Liver (tissue), 10 donors: ENCODE measurements at places on chromosomes 6 and 20.
A peak's percentile ranks its signal among the peaks of the same experiment; 100 is the strongest.

DNA sequence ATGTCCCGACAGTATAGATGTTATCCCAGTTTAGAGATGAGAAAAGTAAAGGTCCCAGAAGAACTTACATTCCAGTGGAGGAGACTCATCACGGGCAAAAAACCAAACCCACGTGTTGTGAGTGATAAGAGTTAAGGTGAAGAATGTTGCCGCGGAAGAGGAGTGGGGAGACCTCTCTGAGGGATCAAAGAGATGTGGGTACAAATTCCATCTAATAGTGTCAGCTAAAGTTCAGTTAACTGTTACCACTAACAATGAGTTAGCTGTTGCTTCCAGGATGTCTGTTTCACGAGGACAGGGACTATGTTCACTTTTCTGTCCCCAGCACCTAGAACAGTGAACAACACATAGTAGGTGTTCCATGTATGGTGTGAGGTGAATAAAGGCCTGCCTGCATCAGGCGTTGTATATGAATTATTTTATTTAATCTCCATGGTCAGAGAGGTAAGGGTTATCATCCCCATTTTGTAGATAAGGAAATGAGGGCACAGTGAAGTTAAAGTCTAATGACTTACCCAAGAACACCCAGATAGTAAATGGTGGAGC, 39.8 kb upstream of the RSPO4 start:
- DNase-seq = no peak

- DNase-seq = peak; percentile 55
Observed at GRCh38 chr20:57391439-57392301, 474 bp downstream of the RBM38 start.

- DNase-seq = no peak
Observed at GRCh38 chr6:157614026-157614568, 208.9 kb upstream of the SNX9 start.

DNA sequence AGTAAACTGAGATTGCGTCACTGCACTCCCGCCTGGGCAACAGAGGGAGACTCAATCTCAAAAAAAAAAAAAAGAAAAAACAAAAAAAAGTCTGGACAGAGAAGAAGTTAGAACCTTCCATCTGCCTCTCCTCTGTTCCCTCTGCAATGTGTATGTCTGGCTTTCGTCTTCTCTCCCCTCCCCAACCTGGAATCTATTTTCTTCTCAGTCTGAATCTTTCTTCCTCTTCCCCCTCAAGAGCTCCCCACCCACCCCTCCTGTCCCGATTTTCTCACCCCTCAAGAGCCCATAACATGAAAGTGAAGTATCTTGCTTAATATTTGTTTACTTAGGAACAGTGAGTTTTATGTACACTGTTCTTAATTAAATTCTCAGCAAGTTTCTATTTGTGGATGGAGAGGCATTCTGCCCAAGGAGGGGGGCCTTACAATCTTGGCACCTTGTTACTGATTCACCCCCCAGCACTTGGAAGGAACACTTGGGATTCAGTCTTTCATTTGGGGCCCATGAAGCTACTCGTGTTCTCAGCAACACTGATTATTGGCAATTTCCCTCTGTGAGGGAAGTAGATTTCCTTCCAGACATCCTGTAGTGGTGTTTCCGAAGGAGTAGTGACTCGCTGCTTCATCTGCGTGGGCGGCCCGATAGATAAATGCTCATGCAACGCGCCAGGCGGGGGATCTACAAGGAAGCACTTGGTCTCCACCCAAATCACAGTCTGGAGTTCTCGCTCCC, 69.3 kb upstream of the SRSF6 start:
- DNase-seq = no peak

DNA sequence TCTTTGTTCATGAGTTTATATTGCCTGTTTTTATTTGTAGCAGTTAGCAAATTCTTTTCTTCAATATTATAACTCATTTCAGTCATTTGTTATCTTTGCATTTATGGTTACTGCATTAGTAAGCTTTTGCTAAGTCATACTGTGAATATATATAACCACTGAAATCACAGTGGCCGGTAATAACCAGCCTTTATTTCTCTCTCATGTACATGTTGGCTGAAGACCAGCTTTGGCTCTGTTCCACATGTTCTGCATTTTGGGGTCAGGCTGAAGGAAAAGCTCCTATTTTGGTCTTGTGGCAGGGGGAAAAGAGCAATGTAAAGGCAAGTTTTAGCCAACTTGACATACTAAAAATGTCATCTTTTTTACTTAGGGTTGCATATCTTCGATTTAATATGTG, 276.3 kb downstream of the BCKDHB start:
- no peak for DNase-seq

DNA sequence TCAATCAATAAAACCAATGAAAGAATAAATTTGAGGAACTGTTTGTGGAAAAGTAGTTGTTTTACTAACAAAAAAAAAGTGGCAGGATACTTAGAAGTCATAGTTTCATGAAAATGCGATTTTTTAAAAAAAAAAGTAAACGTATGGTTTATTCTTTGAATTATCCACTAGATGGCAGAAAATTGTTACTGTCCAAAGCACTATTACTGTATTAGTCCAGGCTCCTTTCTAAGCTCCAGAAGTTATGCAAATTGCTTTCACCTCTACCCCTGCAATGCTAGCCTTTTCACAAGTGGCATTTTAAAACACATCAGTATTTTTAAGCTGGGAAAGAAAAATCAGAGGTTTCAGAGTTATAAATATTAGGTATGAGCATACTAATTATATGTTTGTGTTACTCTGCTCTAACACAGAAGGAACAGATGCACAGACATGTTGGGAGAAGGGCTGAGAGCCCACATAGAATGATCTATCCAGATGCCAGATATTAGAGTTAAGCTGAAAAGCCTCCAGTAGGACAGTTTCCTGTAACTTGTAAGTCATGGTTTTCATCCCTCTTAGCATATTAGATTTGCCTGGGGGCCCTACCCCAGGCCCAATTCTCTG, 63.9 kb downstream of the FHL5 start:
- no peak for DNase-seq

DNA sequence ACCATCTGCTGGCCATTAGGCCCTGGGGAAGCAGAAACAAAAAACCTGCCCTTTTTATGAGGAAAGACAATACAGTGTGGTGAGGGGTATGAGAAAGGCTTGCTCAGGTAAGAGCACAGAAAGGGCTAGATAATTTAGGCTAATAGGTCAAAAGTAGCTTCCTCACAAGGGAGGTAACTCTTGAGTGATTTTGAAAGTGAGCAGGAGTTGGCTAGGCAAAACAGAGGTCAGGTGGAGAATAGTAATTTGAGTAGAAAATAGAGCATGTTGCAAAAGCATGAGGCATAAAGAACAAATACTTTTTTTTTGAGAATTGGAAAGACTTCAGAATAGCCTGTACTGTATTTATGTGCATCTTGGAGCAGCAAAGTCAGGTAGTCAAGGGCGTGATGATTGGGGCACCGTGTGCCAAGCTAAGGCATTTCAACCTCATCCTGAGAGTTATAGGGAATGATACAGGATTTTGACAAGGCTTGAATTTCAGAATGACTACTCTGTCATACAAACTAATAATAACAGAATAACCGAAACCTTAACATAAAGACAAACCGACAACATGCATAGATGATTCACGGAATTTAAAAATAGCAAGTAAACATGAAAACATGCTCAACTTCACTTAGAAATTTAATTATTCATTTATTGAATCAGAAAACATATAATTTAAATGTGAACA, 123.0 kb upstream of the ENPP5 start:
- no peak for DNase-seq

GRCh38 chr6:166997768-166998255, 1.4 kb upstream of the CEP43 start:
- peak; percentile 49 for DNase-seq

GRCh38 chr6:154579485-154579884, 69.0 kb upstream of the CNKSR3 start:
- no peak for DNase-seq

DNA sequence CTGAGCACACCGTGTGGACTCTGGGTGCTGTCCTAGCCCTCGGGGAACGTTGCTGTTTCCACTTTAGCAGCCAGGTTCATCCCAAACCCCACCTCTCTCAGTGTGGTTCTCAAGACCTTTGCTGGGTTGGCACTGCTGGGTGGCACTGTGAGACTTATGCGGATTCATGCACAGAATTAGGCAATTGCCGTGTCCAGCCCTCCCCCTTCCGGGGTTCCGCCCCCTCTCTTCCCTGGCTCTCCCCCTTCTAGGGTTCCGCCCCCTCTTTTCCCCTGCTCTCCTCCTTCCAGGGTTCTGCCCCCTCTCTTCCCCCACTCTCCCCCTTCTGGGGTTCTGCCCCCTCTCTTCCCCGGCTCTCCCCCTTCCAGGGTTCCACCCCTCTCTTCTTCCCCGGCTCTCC, 39.8 kb upstream of the SLCO4A1 start:
- DNase-seq = no peak

DNA sequence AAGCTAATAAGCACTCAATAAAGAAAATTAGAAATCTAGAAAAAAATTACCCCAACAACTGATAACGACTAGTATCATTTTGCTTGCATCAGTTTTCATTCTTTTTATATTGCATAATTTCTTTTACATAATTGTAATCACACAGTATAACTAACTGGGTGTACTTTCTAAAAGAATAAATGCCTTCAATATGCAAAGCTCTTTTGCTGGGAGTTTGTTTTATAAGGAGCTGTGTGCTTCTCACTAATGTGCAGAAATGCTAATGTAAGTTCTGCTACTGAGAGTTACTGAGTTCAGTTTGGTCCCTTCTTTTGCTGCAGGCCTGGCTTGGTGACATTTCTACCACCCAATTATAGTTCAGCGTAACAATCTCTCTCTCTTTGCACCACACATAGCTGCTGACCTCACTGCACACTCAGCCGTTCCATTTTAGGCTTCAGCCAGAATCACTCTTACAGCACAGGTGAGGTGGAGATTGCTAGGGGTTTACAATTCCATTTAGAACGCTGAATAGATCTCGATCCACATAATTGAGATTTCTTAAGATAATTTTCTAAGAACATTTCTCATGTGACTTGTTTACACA, 20.9 kb upstream of the KLHL31 start:
- DNase-seq = no peak

DNA sequence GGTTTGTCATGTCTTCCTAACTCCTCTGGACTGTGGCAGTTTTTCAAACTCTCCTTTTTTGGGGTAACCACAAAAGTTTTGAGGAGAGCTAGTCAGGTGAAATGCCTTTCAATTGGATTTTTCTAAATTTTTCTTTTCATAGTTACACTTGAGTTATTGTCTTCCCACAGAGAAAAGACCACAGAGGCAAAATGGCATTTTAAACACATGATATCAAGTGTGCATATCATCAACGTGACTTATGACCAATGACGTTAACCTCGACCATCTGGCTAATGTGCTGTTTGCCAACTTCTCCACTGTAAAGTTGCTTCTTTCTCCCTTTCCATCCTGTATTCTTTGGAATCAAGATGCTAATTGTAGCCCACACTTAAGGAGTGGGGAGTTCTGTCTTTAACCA, 41.3 kb upstream of the SNAP25 start:
- DNase-seq = no peak

GRCh38 chr6:7904654-7905319, 5.8 kb downstream of the TXNDC5 start:
- DNase-seq = no peak

GRCh38 chr6:73180763-73181619, 44.3 kb downstream of the KHDC1L start:
- DNase-seq = no peak

DNA sequence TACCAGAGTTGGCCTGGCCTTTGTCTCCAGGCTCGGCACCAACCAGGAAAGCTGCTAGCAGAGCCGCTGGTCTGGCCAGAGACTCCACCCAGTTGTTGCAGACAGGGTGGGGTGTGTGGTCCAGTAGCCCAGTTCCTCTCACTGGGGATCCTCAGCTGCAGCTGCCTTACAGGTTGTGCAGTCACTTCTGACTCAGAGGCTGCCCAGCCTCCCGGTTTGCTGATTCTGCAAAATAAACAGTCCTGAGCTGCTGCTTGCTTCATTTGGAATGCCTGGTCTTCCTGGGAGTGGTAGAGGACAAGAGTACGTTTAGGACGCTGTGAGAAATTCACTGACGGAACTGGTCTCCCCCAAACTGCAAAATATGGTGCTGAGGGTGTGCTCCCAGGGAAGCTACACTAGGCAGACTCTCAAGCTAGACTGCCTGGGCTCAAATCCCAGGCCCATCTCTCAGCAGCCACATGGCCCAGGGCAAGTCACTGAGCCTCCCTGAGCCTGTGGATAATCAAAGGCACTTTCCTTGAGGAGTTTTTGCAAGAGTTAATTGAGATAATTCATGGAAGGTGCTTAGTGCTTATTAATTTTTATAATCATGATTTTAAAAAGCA, 246.1 kb downstream of the TFAP2C start:
- no peak for DNase-seq

- no peak for DNase-seq
Observed at GRCh38 chr6:22366214-22366613, 69.4 kb upstream of the PRL start.

GRCh38 chr6:13710552-13711323, 897 bp downstream of the RANBP9 start:
- peak; percentile 69 for DNase-seq

DNA sequence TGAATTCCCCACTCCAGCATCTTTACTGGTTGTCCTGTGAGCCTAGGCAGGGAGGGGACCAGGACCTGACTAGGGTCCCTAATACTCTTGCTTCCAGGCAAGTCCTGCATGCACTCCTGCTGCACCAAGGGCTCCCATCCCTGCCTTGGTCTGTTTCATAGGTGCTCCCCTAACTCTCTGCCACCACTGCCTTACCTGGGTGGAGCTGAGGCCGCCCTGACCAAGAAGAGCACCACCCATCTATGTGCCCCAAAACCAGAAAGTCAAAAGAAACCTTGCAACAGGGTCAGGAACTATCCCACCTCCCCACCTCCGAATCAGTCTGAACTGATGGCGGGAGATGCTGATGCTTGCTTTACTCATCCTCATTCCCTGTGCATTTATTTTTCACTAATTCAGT, 23.6 kb downstream of the HLA-G start:
- no peak for DNase-seq

DNA sequence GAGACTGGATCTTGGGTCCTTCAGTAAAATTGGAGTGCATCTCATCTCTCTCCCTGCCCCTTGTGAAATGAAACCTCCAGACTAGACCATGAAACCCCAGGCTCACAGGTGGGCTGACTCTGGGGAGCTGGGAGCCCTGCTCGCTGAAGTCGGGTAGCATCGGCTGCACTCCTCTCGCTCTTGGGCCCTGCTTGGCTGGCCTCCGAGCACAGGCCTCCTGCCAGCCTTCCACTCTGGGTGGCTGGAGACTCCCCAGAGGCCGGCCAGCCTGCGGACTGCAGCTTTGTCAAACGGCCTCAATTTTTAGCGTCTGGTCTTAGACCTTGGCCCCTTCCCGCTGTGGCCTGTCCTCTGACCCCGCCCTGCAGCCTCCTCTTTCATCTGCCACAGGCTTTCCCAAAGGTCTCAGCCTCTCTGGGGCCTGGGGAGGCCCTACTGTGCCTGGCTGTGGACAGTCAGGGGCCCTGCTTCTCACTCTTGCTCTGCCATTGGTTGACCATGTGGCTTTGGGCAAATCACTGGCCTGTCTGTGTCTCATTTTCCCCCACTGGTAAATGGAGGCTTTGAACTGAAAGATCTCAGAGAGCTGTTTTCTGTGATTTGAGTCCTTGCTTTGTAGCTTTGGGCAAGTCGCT, 45.1 kb downstream of the SRC start:
- no peak for DNase-seq

DNA sequence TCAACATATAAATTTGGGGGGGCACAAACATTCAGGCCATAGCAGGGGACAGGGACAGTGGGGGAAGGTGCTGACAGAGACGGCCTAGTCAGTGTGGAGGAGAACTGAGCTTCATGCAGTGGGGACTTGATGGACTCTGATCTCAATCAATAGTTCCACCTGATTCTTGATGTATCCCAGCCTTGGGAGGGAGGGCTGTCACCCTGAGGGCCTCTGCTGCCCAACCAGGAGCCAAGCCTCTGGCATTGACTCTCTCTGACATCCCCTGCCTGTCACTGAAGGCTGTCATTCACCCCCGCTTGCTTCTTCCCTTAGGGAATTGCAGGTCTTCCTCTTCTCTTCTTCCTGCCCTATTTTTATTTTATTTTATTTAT, 180.6 kb upstream of the TAB2 start:
- DNase-seq = no peak
